ENCODE measurements at places on chromosomes 5 and 9.

GRCh38 chr9:18260521-18260920, 213.4 kb upstream of the ADAMTSL1 start:
- no peak for DNase-seq

DNA sequence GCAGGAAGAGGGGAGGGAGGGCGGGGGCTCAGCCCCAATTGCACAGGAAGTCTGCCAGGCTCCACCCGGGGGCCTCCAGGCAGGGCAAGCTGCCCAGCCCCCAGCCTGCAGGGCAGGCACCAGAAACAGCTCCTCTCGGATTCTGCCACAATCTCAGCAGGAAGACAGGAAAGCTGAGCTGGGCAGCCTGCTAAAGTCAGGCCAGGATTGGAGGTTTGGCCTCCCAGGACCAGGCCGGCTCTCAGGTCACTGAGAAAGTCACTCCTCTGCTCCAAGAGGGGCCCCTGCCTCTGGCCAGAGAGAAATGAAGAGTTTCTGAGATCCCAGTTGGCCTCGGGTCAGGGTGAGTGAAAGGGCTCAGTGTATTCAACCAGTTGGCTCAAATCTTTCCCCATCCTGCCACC, 54.6 kb upstream of the STXBP1 start:
- DNase-seq: no peak

GRCh38 chr5:172695232-172696054, 54.4 kb downstream of the NEURL1B start:
- DNase-seq: no peak

DNA sequence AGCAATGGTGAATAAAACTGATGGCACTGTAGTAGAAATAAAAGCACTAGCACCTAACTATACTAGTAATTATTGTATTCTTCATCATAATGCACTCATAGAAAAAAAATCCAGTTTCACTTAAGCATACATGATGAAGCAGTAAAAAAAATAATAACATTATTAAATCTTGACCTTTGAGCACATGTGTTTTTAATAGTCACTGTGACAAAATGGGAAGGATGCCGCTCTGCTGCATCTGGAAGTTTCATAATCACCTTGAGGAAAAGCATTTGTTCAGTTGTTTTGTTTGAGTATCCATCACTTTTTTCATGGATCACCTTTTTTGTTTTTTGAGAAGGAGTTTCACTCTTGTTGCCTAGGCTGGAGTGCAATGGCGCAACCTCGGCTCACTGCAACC, 13.2 kb downstream of the OR2K2 start:
- no peak for DNase-seq

DNA sequence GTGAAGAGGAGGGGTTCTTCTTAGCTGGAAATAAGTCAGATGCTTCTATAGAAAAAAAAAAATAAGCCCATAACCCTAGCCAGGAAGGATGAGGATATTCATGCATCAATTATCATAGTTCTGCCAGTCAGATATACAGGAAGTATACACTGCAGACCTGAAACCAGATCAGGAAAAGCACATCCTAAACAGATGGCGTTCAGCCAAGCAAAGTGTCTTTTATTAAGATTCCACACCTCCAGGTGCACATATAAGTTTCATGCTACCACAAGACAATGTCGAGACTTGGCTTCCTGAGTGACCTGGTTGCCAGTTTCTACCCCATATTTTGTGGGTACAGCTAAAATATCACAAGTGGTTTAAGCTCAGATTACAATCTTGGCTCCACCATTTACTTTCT, 108.3 kb downstream of the CETN3 start:
- DNase-seq: no peak

- DNase-seq: no peak
Observed at GRCh38 chr5:11037080-11037479, 276.0 kb upstream of the DAP start.

DNA sequence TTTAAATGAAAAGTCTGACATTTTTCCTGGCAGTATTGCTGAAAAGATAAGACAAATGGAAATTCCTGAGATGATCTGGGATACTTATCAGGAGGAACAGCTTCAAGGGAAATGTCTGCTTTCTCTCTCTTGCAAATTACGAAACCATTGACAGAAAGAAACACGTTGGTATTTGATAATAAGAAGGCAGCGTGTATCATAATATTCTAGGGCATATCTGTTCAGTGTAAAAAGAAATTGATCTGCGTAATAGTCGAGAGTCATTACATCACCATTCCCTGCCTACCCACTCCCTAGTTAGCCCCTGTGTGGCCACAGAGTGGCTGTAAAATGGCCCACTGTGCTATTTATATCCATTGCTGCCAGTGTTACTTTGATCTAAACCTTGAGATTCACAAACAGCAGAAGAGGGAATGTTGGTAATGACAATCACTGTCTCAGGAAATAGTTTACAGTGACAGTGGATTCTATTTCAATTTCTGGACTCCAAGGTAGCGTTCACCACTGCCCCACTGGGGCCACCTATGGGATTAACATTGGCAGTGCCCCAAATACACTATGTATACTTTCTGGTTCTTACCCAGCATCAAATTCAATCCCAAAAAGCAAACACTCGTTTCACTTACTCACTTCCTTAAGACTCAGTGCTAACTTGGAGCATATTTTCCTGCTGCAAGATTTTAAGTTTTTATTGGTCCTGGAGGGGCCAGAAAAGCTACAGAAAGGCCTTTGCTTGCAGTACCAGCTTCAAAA, 133.4 kb upstream of the GAS1 start:
- DNase-seq: no peak
